Activated T-helper 9 cell treated with anti-CD3 and anti-CD28 coated beads, Interleukin-2, amount 50 U/mL, for 16 hours (primary cell): ENCODE measurements at places on chromosomes 1 and 21.

DNA sequence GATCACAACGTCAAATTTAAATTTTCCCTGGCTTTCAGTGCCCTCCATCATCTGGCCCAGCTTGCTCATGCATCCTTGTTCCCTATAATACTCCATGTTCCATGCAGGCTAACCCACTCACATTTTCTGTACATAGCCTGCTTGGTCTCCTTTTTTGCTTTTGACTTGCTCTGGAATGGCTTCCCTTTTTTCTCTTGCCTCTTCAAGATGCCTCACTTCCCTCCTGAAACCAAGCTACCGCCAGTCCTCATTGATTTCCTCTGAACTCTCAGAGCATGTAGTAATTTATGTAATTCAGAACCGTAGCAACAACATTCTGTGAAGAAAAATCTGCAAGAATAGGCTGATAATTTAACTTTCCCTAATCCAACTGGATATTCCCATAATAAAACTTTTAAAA lies 10.3 kb downstream of the CAP1 start:
- no peak for DNase-seq

- no peak for DNase-seq
Measured at GRCh38 chr1:11541956-11542355, 63.0 kb downstream of the DISP3 start.

- peak; percentile 61 for DNase-seq
Measured at GRCh38 chr21:45078877-45079281, 4.5 kb downstream of the ADARB1 start.

GRCh38 chr1:171623651-171624331 lies 1.7 kb downstream of the MYOCOS start:
- DNase-seq = no peak

DNA sequence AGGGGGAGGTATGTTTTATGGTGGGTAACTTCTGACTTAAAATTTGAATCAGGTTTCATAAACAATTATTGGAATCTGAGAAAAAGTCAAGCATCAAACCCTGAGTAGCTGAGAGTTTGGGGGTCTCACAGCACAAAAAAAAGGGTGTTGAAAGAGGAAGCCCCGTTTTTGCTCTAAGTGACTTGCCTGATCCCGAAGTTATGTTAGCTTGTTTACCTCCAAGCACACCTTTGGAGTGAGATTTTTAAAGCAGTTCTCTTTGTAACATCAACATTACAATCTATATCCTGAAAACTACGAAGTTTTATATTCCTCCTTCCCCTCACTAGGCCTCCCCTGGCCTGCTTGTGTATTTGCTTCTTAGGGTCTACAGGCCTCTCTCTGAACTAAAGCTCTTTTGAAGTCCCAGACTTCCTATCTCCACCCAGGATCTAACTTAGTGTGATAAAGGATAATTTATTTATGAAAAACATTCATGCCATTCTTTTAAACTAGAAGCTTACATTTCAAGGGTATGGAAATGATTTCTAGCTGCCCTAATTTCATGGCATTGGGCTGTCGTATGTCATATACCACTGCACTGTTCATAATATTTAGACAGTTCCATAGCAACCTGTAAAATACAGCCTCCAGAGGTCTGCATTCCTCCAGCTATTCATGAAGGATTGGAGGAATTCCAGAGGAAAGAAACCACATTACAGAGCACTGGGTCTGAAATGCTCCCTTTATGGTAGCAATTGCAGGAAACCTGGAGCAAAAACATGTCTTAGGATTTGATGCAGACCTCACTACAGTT lies 36.1 kb upstream of the RGS1 start:
- no peak for DNase-seq

- no peak for DNase-seq
Measured at GRCh38 chr1:41518471-41518870, 34.0 kb upstream of the EDN2 start.

DNA sequence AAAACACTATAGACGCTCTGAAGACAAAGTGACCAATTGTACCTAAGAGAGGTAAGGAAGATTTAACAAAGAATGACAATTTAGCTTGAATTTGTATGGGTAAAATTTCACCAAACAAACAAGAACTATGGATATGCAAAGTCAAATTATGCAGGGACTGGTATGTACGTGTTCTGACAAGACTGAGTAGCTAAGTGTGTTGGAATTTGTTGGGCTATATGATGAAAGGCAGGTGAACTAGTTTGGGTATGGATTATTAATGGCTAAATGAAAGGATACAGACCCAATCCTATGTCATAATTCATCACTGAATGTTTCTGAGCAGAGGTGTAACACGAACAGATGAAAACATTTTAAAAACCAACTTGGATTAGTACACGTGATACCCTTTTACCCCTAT lies 7.6 kb downstream of the DNTTIP2 start:
- DNase-seq = no peak

GRCh38 chr1:232333419-232333767 lies 296.5 kb downstream of the SIPA1L2 start:
- DNase-seq = no peak

GRCh38 chr1:23209770-23210169 lies 7.5 kb downstream of the HTR1D start:
- DNase-seq = no peak

GRCh38 chr21:44897326-44898010 lies 23.2 kb downstream of the ITGB2 start:
- no peak for DNase-seq

- DNase-seq = no peak
Measured at GRCh38 chr1:30277415-30277814, 446.0 kb downstream of the MATN1 start.

GRCh38 chr1:19749685-19750084 lies 50.0 kb downstream of the TMCO4 start:
- no peak for DNase-seq

DNA sequence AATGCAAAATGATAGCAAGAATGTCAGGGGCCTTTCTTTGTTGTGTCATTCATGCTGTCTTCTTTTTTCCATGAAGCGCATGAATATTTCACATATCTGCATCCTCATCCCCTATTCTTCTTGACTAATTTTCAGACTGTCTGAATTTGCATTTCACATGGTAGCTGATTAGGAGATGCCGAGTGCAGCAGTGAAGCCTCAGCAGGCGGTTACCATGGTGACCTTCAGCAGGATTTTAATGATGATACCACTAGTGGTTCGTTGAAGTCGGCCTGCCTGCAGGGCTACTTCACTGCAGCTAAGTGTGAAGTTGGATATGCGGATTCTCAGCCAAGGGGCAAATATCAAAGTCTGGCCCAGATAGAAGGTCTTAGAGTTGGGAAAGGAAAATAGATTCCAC lies 141.8 kb downstream of the NEK7 start:
- no peak for DNase-seq

DNA sequence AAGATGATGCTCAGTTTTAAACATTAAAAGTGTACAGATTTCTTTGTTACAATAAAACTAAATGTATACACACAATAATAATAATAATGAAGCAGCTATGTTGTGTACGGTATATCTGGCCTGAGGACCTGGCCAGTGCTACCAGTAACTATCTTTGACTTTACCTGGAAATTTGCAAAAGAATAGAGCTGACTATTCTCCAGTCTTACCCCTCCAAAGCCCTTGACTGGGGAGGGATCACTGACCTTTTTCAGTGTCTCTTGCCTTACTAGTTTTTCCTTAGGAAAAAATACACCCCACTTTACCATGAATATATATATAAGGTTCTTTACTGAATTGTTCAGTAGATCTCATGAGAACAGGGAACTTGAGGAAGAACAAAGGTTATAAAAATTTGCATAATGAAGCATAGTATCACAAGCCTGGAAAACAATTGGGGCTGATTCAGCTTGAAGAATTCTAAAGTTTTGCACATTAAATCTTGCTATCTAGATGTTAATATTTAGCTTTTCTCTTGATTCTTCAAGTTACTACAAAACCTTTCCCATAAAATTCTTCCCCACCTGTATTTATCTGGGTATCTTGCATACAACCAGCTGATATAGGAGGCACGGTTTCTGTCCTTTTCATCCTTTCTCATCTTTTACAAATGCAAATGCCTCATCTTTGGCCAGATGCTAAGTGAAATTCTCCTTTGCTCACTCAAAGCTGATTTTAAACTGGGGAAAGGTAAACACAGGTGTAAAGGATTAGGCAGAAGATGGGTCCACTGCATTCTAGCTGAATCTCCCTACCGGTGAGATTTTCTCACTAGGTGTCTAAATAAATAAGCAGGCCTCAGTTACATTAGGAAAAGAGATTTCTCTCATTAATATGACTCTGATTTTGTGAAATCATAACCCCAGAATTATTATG lies 25.0 kb upstream of the SLAMF1 start:
- DNase-seq = no peak

- no peak for DNase-seq
Measured at GRCh38 chr1:213786683-213787082, 201.1 kb upstream of the PROX1 start.

DNA sequence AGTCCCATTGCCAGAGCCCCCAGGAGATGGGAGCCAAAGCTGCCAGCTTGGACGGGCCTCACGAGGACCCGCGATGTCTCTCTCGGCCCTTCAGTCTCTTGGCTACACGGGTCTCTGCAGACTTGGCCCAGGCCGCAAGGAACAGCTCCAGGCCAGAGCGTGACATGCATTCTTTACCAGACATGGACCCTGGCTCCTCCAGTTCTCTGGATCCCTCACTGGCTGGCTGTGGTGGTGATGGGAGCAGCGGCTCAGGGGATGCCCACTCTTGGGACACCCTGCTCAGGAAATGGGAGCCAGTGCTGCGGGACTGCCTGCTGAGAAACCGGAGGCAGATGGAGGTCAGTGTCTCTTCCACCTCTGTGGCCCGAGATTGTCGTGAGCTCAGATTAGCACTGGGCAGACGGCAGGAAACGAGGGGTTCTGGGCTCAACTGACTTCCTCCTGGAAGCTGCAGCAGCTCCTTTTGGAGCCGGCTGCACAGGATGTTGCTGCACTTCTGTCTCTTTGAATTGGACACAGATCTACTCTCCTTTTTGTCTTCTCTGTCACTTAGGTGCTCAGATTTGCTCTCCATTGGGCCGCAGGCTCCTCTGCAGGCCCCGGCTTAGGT lies 68.0 kb downstream of the DISC1 start:
- DNase-seq = no peak

DNA sequence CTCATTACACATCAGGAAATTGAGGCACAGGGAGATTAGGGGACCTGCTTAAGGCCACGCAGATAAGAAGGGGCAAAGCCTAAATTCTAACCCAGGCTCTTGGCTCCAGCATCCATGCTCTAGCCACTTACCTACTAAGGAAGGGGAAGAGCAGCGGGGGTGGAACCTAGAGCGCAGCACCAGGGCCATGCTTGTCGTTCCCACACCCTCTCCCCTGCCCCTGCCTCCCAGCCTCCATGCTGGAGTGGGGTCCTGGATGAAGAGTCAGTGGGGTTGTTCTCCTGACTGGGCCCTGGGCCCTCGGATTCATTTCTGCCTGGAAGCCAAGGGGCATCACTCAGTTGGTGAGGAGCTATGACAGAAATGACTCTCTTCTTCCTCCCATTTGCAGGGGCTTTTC lies 133.3 kb downstream of the FOXD2 start:
- no peak for DNase-seq

GRCh38 chr1:36166938-36167905 lies 11.3 kb downstream of the MAP7D1 start:
- no peak for DNase-seq

DNA sequence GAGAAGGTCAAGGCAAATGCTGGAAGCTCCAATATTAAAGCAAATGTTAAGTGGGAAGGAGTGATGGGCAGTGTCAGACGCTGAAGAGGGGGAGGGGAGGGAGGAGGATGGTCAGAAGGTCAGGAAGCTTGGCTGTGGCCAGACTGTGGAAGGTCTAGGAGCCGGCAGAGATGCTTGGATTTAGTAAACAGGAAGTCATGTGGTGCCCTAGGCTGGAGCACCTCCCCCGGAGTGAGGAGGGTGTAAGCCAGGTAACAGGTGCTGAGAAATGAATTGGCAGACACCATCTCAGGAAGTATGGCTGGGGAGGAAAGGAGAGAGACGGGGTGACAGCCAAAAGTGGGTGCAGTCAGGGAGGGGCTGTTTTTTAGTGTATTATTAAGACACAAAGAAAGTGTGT lies 17.7 kb downstream of the CSMD2 start:
- DNase-seq = no peak

DNA sequence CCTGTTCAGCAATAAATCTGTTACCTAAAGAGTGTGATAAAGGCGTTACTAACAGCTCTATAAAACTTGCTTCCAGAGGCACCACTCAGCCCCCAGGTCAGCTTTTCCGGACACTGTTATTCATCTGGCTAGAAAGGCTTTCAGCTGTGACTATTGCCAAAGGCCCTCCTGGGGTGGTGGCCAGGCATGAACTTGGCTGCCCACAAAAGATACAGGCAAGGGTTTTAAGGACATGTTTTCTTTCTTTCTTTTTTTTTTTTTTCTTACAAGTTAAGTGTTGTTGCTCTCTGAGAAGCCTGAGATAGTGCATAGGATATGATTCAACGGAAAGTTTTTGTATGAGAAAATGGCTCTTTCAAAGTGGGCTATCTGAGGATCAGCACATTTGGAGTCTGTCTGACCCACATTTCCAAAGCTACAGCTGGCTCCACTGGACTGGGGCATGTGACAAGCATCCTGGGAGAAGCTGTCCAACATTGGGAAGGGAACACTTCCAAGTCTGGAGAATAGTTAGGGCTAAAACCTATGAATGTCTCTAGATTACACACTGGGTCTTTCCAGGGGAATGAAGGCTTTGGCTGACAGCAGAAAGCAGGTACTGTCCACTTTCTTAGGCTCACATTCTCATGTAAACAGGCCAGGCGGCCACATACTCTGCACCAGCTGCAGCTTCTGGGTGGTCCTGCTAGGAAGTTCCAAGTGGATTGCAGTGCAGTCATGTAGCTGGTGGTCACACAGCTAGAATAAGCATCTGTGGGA lies 639.7 kb downstream of the LMO4 start:
- no peak for DNase-seq

GRCh38 chr1:3350506-3351261 lies 103.8 kb upstream of the ARHGEF16 start:
- DNase-seq = no peak

- no peak for DNase-seq
Measured at GRCh38 chr1:117678246-117678977, 72.6 kb downstream of the TENT5C start.

- DNase-seq = no peak
Measured at GRCh38 chr1:208923456-208923855, 660.1 kb upstream of the CAMK1G start.

DNA sequence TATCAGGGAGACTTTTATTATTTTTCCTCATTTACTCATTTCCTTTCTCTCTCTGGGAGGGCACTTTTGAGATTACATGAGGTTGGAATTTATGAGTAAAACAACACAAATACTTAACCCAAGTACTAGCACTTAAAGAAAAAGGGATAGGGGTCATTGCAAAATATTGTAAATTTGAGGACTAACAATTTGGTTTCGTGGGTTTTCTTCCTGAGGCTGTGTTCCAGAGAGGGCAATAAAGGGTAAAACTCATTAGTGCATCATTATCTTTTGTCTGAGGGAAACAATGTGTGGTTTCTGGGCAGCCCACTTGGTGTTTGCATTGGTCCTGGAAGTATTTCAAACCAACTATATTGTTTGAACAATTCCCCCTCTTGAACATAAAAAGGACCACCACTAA lies 96.5 kb downstream of the GREM2 start:
- DNase-seq = no peak

- no peak for DNase-seq
Measured at GRCh38 chr1:224106568-224107281, 7.2 kb upstream of the FBXO28 start.

- no peak for DNase-seq
Measured at GRCh38 chr1:17206196-17206595, 1.3 kb downstream of the PADI1 start.
